AG09319 (cell line): ENCODE measurements at places on chromosomes 7 and 10.

DNA sequence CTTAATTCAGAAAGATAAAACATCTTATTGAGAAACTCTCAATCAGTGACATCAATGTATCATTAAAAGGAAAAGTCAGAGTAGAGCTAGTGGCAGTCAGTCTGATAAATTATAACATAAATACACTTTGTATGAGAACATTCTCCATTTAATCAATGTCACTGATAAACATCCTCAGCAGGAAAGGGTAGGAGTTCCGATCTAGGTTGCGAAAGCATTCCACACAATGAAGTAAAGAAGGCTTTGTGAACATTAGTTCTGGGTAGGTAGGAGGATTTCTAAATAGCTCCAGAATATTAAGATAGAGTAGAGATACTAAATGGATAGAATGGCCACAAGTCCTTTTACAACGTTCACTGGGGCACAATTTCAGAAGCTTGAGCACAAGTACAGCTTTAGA is 179.7 kb upstream of the MALRD1 start:
- no peak for DNase-seq

- no peak for DNase-seq
Observed at GRCh38 chr7:27153526-27153925, 1.1 kb upstream of the HOXA3 start.

DNA sequence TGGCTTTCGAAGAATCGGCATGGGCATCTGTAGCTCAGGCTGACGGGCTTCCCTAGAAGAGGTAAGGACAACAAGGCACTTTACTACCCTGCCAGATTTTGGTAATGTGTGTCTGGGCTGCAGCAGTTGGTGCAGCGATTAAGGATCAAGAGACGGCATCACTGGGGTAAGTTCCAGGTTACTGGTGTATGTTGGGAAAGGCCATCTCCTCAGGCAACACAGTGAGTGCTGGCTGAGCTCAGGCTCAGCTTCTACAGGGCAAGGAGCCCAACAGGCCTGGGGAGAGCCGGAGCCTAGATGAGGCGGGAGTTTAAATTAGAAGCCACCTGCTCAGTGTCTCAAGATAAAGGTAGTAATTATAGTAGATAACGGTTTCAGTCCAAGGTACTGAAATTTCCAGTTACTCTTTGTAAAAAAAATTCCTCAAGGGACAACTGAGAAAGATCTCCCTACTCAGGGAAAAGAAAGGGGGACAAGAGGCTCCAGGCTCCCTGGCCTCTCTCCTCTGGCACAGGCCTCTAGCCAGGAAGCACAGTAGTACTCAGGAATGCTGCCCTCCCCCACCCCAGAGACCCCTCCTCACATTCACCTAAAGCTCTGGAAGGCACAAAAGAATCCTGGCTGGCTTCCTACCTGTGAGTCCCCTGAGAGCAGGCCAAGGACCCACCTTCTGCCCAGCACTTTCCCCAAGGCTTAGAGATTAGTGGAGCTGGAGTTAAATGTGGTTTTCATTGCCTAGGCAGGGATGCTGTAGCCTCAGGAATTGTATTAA is 3.9 kb downstream of the CXCL12 start:
- no peak for DNase-seq

GRCh38 chr10:93991114-93991513 is 2.6 kb upstream of the PLCE1 start:
- no peak for DNase-seq

- no peak for DNase-seq
Observed at GRCh38 chr10:79127151-79127961, 58.6 kb downstream of the ZMIZ1 start.

- no peak for DNase-seq
Observed at GRCh38 chr7:110669410-110669809, 421.5 kb upstream of the LRRN3 start.

- DNase-seq: no peak
Observed at GRCh38 chr7:29461996-29462395, 101.6 kb upstream of the PRR15 start.
